Activated naive CD4-positive, alpha-beta T cell treated with Interleukin-2 at 50 U/mL for 16 hours (primary cell): ENCODE measurements at places on chromosomes 4 and X.

- DNase-seq = no peak
Observed at GRCh38 chrX:135328421-135329005, 19.2 kb downstream of the ETDC start.

DNA sequence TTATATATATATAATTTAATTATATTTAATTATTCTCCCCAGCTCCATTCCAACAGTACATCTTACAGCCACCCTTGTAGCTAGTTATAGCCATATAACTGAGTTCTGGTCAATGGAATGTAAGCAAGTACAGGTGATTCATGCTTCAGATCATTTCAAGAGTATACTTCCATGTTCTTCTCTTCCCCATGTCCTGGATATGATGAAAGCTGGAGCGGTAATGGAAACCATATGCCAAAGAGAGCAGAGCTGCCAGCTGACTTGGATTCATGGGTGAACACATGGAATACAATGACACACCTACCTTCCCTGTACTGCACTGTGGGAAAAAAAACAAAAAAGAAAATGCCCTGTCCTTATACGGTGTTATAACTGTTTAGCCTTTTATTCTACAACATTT lies 17.5 kb upstream of the CORIN start:
- no peak for DNase-seq

DNA sequence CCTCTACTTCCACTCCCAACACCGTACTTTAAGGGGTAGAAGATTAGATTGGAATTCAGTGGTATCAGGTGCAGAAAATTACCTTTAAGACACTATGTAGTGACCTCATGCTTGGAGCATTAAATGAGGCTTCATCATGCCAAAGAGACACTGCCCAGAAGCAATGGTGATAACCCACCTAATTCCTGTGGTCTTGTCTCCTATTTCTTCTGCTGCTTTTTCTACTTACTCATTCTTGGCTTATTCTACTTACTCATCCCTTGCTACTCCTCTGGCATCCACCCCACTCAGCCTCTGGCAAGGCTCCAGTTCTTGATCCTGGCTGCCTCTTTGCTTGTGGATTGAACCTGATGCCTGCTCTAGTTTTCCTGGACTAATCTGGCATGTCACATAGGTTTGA lies 62.3 kb upstream of the ADAMTS3 start:
- DNase-seq = no peak

GRCh38 chr4:19698961-19699360 lies 552.7 kb upstream of the SLIT2 start:
- DNase-seq = no peak

DNA sequence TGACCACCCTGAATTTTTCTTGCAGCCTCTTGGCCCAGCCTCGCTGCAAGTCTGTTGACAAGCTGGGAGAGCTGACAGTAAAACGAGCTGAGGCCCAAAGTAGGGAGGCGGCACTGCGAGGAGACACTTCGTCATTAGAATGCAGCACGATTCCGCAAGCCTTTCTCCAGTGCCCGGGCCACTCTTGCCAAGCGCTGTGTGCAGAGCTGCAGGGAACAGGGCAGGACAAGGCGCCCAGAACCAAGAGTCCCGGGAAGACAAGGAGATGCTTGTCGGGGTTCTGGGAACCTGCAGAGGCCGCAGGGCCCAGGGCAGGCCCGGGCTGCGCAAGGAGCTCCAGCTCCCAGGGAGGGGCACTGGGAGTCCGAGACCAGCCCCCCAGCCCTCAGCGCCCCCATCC lies 187.1 kb downstream of the BCOR start:
- no peak for DNase-seq

GRCh38 chr4:180618396-180618795 lies 1624.8 kb upstream of the TENM3 start:
- no peak for DNase-seq

- no peak for DNase-seq
Observed at GRCh38 chr4:83331956-83332355, 2.7 kb downstream of the HPSE start.

GRCh38 chrX:39874202-39874816 lies 223.4 kb downstream of the BCOR start:
- peak; percentile 71 for DNase-seq

DNA sequence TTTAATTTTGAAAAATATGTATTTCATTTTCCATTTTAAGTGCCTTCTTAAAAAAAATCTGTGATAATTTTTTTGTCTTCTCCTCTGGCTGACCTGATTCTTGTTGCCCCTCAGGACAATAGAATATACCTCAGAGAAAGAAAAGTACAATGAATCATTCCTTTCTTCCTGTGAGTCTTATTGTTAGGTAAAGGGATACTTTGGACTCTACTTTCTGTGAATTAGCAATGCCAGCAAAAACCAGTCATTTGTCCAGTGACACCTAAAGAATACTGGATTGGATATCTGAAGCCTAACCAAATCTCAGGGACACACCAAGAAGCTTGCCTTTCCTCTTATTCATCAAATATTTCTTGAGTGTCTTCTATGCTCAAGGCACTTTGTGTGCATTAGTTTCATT lies 102.1 kb downstream of the AREG start:
- no peak for DNase-seq

DNA sequence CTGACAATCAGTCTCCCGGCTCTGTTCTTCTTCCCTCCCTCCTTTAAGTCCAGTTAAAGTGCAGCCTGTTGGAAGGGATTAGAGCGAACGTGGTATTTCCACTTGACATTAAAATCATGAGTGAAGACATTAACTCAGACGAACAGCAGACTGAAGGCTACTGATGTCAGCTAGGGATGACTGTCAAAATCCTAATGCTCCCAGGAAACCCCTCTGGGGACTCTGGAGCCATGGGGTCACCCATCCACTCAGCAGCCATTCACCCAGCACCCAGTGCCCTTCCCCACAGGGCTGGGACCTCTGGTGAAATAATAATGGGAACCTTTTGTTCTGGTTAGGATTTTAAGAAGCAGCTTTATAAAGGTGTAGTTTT lies 113.9 kb downstream of the DRD5 start:
- DNase-seq = no peak

- DNase-seq = no peak
Observed at GRCh38 chr4:89358935-89359638, 51.5 kb upstream of the GPRIN3 start.

DNA sequence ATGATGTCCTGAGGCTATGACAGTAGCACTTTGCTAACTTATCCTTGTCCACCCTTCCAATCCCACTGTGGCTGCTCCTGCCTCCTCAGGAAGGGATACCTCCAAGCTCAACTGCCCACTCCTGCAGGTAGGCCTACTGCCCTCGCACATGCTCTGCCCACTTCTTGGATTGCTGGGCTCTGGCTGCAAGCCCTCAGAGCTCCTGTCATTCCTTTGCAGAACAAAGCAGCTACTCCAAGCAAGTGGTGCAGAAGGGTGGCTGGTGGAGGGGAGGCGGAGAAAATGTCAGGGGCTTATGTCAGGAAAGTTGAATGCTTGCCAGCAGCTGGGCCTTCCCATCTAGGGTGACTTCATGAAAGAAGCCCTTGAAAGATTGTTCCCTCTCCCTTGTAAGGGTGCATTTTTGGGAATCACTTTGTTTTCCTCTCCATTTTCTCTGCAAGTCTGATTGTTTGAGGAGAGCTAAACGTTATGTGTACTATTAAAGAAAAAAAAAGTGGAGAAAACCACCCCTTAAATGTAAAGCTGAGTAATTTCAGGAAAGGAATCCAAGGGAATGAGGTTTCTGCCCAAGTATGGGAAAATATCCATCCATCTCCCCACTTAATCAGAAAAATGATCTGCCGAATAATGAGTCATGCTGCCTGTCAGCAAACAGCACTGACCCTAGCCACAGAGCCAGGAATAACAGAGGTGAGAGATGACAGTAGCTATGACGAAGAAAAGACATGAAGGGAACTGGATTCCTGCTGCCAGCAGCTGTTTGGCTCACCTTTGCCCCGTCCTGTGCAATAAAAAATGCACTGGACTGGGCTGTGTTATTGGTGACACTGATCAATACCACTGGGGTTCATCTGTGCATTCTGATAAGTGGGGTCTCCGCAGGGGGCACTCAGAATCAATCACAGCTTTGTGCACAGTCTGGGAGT lies 102.0 kb downstream of the RTL5 start:
- DNase-seq = no peak

DNA sequence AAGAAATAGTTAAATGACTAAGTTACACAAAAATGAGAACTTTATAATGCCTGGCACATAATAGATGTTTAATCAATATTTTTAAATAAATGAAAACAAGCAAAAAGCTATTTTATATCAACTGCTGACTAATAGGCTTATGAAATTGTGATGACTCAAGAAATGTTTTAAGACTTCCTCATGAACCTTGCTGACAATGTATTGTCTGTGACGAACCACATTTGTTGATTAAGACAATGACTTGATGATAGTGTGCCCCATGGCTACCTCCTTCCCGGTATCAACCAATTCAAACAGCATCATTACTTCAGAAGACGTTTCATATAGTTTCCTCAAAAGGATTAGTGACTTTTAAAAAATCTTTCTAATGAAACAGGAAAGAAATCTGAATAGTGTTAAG lies 7.9 kb downstream of the CXCL6 start:
- no peak for DNase-seq

DNA sequence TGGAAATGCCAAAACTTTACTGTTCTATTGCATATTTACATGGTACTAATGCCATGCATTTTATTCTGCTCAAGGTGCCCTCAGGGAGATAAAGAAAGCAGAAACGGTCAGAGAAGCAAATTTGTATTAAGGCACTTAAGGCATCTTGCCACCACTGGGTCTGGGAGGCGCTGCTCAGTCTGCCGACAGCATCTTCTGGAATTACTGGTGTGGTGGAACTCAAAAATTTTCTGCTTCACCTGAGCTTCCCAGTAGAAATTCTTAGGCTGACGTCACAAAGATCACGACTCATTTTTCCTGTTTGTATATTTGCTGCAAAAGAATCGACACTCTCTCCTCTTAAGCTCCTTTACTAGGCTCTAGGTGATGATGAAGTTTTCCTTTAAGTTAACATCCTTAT lies 3.0 kb downstream of the RASSF6 start:
- DNase-seq = no peak

- DNase-seq = no peak
Observed at GRCh38 chr4:143085659-143086058, 99.1 kb upstream of the USP38 start.

- DNase-seq = no peak
Observed at GRCh38 chrX:120014354-120015130, 62.9 kb downstream of the RHOXF2B start.

DNA sequence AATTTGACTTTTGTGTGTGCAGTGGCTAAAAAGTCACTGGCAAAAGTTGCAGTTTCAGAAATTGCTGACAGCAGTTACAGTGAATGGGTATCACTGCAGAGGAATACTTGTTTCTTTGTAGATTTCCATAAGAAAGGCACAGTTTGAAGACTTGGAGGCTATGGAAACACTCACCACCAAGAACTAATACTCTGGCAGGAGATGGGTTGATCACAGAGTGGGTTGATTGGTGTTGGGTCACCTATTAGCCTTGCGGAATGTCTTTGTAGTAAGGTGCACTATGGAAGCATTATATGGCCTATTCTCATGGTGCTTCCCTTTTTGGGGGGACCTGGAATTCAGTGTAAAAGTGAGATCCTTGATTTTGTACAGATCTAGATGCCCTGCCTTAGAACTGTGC lies 502.8 kb downstream of the CFAP47 start:
- no peak for DNase-seq

DNA sequence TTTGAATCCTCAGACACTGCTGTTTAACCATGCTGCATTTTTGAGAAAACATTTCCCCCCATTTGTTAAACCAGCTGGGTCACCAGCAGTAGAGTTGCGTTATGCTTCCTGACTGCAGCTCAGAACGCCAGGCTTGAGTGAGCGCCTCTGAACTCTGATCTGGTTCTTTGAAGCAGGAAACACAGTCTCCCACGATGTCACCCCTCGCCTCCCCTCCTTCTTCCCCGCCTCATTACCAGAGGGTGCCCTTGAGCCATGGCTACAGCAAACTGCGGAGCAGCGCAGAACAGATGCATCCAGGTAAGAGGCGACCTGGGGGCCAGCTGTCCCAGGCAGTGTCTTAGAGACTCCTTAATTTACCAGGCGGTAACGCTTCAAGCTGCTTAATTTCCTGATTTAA lies 78.4 kb downstream of the REPS2 start:
- no peak for DNase-seq

DNA sequence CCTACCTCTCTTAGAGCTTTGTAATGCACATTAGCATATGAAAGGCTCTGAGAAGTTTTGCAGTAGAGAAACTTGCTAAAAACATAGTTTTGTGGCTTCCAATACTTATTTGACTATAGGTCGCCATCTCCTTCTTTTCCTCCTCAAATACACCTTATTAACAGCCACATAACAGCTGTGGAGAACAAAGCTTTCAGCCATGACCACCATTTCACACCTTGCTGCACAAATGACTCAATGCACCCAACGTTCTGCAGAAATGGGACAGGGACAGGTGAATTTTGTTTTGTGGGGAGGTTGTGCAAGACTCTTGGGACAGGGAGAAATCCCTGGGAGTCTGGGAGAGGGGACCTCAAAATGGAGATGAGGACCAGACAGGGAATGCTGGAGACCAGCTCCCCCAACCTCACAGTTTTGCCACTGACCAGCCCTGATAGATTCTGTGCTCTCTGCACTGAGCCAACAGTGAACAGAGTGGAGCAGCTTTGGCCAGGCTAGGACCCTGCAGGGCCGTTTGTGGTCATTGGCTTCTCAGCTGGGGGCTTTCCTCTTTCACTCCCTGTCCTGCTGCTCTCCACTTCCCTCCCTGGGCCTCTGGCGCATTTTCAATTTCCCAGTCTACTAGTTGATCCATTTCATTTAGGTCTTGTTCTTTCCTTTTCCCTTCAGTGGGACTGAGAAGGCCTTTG lies 16.6 kb downstream of the FRMPD3 start:
- no peak for DNase-seq

DNA sequence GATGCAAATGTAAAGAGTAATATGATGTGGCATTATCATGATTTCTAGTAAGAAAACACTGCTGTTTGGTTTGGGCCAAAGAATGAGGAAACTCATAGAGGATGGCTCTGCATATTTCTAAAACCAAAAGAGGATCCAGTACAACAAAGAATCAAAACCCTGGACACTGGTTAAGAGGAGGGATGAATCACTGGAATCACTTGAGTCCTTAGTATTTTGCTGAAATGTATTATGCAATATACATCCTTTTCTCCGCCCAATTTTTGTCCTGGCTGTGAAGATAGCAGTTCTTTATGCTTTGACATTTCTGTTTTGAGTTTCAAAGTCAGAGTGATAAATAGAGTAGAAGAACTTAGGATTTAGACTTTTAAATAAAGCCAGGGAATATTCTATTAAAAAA lies 345.9 kb downstream of the PACRGL start:
- no peak for DNase-seq

DNA sequence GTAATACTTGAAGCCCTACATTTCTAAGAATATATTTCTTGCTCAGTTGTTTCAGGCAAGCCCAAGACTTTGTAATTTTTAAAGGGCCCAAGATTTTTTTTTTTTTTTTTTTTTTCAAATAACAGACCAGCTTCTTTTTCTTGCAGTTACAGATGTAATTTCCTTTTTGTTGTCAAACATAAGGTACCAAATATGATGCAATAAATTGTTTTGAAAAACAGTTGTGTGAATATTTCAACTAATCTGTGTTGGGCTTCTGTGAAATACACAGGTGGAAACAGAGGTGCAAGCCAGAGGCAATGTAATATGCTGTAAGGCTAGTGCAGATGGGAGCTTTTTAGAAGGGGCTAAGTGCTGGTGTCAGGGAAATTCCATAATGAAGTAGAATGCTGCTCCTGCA lies 64.8 kb upstream of the RAB33B start:
- DNase-seq = no peak
